Glomerular endothelial cell (primary cell): ENCODE measurements at places on chromosomes 4 and X. TPM values are rescaled to one million over a fixed set of nuclear protein-coding genes. Genes with fewer than 3 reads are reported as not detected.

DNA sequence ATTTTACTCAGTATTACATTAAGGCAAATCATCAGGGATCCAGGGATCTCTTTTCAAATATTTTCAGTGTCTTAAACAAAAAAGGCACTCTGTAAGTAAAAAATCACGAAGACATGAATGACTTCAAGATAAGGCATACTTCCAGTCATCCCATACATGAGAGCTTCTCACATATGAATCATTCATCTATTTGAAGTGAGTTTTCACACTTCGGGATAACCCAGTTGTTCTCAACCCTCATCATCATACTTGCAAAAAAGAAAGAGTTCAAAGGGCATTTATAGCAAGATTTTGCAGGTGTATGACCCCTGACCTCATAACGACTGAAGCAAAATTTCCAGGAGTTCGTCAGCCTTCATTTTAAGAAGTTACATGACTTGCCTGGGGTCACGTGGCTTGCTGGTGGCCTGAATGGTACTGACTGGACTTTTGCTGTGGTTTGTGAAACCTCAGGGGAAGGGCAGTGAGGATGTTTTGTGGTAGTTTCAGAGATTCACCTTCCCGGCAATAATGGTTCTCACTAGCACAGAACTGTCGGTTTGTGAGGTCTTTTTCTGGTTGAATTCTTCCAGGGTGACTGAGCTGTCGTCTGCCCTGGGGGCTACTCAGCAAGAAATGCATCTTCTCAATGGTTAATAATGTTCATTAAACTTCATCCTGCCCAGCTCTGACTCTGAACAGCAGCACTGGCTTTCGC, 115.8 kb upstream of the SHISA3 start:
- no peak for DNase-seq

- DNase-seq = no peak
Measured at GRCh38 chrX:95585321-95585720, 1099.3 kb upstream of the DIAPH2 start.

DNA sequence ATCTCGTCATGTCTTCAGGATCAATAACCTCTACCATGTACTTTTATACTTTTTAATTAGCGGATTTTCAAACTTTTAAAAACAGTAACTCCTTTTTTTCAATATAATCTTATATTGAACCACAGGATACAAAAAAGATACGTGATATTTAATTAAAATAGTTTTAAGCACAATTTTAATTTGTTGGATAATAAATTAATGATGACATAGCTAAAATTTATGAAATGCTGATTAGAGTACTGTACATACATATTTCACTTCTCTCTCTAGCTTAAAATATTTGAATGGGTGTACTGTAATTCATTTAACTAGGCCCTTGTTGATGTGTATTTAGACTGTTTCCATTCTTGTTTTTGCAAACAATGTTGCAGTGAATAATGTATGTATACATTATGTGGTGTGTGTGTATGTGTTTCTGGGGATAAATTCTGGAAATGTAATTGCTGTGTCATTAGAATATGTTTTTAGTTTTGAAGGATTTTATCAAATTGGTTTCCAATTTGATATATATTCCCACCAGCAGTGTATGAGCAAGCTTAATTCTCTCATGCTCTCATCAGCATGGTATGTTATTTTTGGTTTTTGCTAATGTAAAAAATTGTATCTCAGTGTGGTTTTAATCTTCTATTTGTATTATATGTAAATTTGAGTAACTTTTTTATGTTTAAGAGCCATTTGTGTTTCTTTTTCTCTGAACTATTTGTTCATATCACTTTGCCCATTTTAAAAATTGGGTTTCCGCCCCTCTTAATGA, 66.4 kb downstream of the CDKL5 start:
- DNase-seq = no peak

DNA sequence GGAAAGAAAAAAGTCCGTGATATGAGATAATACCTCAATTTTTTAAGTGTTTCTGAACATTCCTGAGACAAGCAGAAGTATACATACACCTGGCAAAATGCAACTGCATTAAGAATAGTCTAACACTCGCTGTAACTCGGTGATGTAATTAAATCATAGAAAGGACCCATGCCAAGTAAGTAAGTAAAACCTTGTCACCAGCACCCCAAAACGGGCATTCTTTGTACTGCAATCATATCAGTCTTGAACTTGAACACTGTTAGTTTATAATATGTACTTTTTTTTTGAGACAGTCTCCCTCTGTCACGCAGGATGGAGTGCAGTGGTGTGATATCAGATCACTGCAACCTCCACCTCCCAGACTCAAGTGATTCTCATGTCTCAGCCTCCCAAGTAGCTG, 47.4 kb downstream of the SMIM14 start:
- no peak for DNase-seq

DNA sequence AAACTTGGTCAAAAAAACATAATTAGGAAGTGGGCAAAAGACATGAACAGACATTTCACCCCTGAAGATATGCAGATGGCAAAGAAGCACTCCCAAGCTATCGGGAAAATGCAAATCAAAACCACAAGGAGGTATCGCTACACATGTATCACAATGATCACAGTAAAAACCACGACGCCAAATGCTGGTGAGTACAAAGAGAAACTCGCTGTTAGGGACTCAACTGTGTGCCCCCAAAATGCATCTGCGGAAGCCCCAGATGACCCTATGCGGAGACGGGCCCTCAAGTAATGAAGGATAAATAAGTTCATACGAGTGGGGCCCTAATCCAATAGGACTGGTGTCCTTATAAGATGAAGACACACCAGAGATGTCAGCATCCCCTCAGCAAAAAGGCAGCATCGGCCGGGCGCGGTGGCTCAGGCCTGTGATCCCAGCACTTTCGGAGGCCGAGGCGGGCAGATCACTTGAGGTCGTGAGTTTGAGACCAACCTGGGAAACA, 10.2 kb downstream of the GAK start:
- no peak for DNase-seq

Gene PNMA6F
- total RNA-seq = not detected in 2 replicates
